ENCODE measurements at places on chromosomes 6 and 20.

GRCh38 chr6:24117021-24117420 lies 9.0 kb upstream of the NRSN1 start:
- no peak for DNase-seq

- no peak for DNase-seq
Observed at GRCh38 chr6:143970456-143971218, 37.4 kb downstream of the PLAGL1 start.

DNA sequence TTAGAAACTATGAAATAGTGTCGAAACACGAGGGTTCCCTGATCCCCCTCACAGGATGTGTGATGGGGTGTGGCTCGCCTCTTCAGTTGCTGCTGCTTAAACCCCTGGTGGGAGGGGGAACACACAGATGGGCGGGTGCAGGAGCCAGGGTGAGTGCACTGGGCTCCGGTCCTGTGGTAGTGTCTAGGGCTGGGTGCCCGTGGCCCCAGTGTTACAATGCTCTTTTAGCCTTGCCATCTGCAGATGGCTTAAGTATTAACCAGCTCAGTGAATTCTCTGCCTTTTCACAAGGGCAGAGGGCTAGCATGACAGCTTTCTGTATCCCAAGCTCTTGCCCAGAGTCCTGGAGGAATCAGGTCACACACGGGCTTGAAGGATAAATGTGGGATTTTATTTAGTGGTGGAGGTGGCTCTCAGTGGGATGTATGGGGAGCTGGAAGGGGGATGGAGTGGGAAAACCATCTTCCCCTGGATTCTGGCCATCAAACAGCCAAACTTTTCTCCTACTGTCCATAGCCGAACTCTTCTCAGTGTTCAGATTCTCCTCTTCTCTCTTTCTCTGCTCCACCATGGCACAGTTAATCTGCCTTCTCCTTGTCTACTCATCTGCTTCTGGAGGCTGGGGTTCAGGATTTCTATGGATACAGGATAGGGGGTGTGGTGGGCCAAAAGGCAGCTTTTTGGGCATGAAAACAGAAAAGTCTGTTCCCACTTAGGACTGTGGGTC lies 659.0 kb downstream of the EPM2A start:
- DNase-seq: no peak

- DNase-seq: no peak
Observed at GRCh38 chr6:27492631-27493190, 19.8 kb upstream of the ZNF184 start.

- DNase-seq: no peak
Observed at GRCh38 chr20:34385464-34385863, 22.4 kb downstream of the ITCH start.

All from stimulated activated CD4-positive, alpha-beta T cell treated with anti-CD3 and anti-CD28 coated beads, Interleukin-1b, Interleukin-23, amount 100 ng/mL, for 48 hours (primary cell).